SJSA1 (cell line): ENCODE measurements at places on chromosomes 6 and 20. TPM values are rescaled to one million over a fixed set of nuclear protein-coding genes. Genes with fewer than 3 reads are reported as not detected.

DNA sequence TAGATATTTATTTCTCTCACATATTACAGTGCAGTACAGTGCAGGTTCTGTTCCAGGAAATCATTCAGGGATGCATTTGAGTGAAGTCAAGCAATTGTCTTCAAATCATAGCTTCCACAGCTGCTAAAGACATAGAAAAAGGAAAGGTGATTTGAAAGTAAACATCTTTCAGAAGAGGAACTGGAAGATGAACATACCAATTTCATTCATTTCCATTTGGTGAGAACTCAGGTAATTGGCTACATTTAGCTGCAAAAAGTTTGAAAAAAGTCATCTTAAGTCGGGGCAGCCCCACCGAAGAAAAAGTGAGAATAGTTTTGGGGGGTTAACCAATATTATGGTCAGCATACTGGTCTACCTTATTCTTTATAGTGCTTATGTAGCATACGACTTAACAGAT is 61.4 kb upstream of the IL20RA start:
- H3K27me3 ChIP-seq = no peaks in the 10 kb centered on the region
- no peak overlapping the region for H3K27ac ChIP-seq
- H3K4me1 ChIP-seq = no peaks in the 10 kb centered on the region
- H3K4me3 ChIP-seq = no peak overlapping the region
- H3K36me3 ChIP-seq = no peaks in the 10 kb centered on the region

TNXB gene
- total RNA-seq = 0.66 TPM in 1 of 2 replicates, not detected in the other

DNA sequence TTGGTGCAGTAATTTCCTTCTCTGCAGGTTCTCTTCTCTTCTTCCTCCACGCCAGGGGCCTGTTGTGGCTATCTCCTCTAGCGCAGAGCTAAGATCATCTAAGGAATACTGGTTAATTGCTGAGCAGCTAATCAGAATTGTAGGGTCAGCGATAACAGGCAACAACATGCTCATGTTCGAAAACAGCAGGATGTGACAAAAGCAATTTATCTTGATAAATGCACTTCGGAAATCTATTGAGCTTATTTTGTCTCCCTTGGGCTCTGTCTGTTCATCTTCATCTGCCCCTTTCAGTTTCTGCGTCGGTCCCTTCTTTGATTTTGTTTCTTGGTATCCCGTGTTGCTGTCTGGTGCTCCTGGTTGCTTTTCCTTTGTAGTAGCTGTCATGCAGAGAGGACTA is 67.3 kb upstream of the MAP3K7 start:
- no peaks in the 10 kb centered on the region for H3K36me3 ChIP-seq
- H3K4me3 ChIP-seq = no peak overlapping the region
- no peak for DNase-seq

DNA sequence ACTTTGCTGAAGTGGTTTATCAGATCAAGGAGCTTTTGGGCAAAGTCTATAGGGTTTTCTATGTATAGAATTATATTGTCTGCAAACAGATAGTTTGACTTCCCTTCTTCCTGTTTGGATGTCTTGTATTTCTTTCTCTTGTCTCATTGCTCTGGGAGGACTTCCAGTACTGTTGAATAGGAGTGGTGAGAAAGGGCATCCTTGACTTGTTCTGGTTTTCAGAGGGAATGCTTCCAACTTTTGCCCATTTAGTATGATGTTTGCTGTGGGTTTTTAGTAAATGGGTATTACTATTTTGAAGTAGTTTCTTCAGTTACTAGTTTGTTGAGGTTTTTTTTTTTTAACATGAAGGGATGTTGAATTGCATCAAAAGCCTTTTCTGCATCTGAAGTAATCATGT is 36.1 kb downstream of the KCNS1 start:
- H3K4me1 ChIP-seq = peaks cover 47% of the 10 kb centered on the region
- DNase-seq = no peak
- H3K27me3 ChIP-seq = no peaks in the 10 kb centered on the region
- H3K36me3 ChIP-seq = peaks cover 4% of the 10 kb centered on the region; the same call in 1 of the 2 replicates

DNA sequence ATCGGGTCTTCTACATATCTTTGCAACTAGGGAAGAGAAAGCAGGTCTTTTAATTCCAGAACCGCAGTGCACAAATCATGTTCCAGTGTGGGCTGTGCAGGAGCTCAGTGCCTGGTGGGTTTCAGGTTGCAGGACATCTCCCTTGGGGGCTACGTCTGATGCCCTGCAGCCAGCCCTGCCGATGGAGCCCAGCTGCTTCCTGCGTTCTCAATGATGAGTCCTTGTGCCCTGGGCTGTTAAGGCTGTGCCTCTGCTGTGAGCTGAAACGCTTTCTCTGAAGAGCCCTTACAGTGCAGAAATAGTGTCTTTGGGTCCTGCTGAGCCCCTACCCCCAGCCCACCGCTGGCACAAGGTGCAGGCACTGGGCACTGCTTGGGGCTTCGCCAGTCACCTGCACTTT is 192.9 kb downstream of the SYNDIG1 start:
- H3K27ac ChIP-seq = no peak overlapping the region
- no peak overlapping the region for H3K4me3 ChIP-seq
- peaks cover 7% of the 10 kb centered on the region for H3K4me1 ChIP-seq
- DNase-seq = no peak

DNA sequence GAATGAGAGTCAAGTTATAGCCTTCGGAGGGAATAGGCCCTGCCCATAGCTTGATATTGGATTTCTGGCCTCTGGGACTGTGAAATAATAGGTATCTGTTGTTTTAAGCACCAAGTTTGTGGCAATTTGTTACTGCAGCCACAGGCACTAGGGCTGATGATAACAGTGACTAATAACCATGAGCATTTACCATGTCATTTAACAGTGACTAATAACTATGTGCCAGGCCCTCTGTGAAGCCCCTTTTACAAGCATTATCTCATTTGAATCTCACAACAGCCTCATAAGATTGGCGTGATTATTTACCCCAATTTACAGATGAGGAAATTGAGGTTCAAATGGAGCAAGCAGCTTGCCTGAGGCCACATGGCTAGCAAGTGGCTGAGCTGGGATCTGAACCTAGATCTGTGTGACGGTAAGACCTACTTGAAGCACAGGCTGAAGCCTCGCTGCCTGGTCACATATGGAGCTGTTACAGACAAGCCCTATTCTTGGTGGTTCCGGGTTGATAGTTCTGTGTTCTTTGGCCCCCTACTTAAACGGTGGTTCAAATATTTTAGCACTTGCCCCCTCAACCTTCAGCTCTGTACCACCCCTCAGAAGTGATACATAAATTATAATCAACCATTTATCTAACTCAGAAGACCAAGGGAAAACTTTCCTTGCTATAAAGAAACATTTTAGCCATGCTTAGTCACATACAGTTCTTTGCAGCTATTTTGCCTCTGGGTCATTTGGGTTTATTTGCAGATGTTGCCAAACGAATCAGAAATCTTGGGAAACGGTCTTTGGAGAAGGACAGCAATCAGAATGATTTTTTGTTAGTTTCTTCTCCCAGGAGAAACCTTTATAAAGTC is 98.3 kb downstream of the ELOVL5 start:
- peaks cover 10% of the 10 kb centered on the region for H3K4me1 ChIP-seq
- DNase-seq = no peak
- no peaks in the 10 kb centered on the region for H3K27me3 ChIP-seq
- H3K27ac ChIP-seq = no peak overlapping the region

- DNase-seq = no peak
- no peaks in the 10 kb centered on the region for H3K27me3 ChIP-seq
- peak overlapping the region; percentile 93 for H3K4me3 ChIP-seq
- peak overlapping the region; percentile 76; the same call in 1 of the 2 replicates for H3K27ac ChIP-seq
- peaks cover 32% of the 10 kb centered on the region for H3K4me1 ChIP-seq
- H3K36me3 ChIP-seq = peaks cover 32% of the 10 kb centered on the region
Measured at GRCh38 chr6:117481926-117482239, 591 bp upstream of the DCBLD1 start.

GRCh38 chr6:42962096-42962495 is 1.5 kb downstream of the GNMT start:
- no peak overlapping the region for H3K4me3 ChIP-seq
- H3K4me1 ChIP-seq = peaks cover 11% of the 10 kb centered on the region; the same call in 1 of the 2 replicates
- H3K27me3 ChIP-seq = no peaks in the 10 kb centered on the region; the same call in 1 of the 2 replicates
- no peak for DNase-seq
- peaks cover 15% of the 10 kb centered on the region for H3K36me3 ChIP-seq

DNA sequence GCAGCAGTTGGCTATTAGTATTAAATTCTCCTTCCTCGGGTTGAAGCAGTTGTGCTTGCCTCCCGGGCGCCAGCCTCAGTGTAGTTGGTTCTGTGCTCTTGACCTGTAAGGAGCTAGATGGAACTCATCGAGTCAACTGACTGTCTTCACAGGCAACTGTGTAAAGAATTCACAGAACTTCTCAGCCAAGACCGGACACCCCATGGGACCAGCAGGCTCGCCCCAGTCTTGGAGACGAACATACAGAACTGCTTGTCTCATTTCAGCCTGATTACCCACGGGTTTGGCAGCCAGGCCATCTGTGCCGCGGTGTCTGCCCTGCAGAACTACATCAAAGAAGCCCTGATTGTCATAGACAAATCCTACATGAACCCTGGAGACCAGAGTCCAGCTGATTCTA is 8.5 kb downstream of the TFAP2C start:
- H3K27ac ChIP-seq = peak overlapping the region; percentile 74
- peaks cover 11% of the 10 kb centered on the region for H3K27me3 ChIP-seq
- no peak for DNase-seq
- peaks cover 37% of the 10 kb centered on the region for H3K4me1 ChIP-seq

- no peak overlapping the region for H3K27ac ChIP-seq
- no peaks in the 10 kb centered on the region for H3K4me1 ChIP-seq
- no peak overlapping the region for H3K4me3 ChIP-seq
- H3K36me3 ChIP-seq = no peaks in the 10 kb centered on the region
- no peaks in the 10 kb centered on the region; the same call in 1 of the 2 replicates for H3K27me3 ChIP-seq
Measured at GRCh38 chr20:41650231-41650948, 32.2 kb upstream of the CHD6 start.

GRCh38 chr20:10360878-10361277 is 73.1 kb downstream of the MKKS start:
- H3K4me1 ChIP-seq = peaks cover 5% of the 10 kb centered on the region
- H3K36me3 ChIP-seq = no peaks in the 10 kb centered on the region
- H3K27ac ChIP-seq = no peak overlapping the region
- no peaks in the 10 kb centered on the region for H3K27me3 ChIP-seq
- DNase-seq = no peak
- H3K4me3 ChIP-seq = no peak overlapping the region

DNA sequence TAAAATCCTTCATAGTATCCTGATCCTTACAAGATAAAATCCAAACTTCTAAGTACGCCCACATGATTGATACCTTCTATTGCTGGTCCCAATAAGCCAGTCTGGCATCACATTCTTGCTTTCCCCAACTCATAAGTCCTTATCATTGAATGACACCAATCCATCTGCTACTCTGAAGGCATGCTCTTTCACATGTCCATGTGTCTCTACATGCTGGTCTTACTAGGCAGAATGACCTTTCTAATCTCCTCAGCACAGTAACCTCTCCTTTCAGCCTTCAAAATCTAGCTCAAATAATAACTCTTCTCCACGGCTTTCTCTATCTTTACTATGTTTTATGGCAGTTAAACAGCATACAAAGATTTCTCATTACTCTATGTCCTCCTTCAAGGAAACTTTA is 71.1 kb downstream of the ASCC3 start:
- H3K27me3 ChIP-seq = no peaks in the 10 kb centered on the region
- H3K36me3 ChIP-seq = peaks cover 7% of the 10 kb centered on the region
- no peak overlapping the region for H3K27ac ChIP-seq
- DNase-seq = no peak

GRCh38 chr6:168247443-168248147 is 72.0 kb downstream of the DACT2 start:
- H3K27ac ChIP-seq = no peak overlapping the region
- no peak for DNase-seq
- H3K4me3 ChIP-seq = no peak overlapping the region
- no peaks in the 10 kb centered on the region for H3K36me3 ChIP-seq
- peaks cover 21% of the 10 kb centered on the region for H3K27me3 ChIP-seq

GRCh38 chr20:46992640-46993035 is 98.0 kb downstream of the EYA2 start:
- no peak overlapping the region for H3K27ac ChIP-seq
- no peaks in the 10 kb centered on the region for H3K4me1 ChIP-seq
- no peak overlapping the region for H3K4me3 ChIP-seq
- H3K36me3 ChIP-seq = no peaks in the 10 kb centered on the region
- H3K27me3 ChIP-seq = no peaks in the 10 kb centered on the region

GRCh38 chr20:17655286-17655651 is 26.8 kb downstream of the RRBP1 start:
- no peak overlapping the region for H3K4me3 ChIP-seq
- no peaks in the 10 kb centered on the region for H3K27me3 ChIP-seq
- peaks cover 83% of the 10 kb centered on the region for H3K36me3 ChIP-seq
- no peak overlapping the region for H3K27ac ChIP-seq
- peaks cover 10% of the 10 kb centered on the region; the same call in 1 of the 2 replicates for H3K4me1 ChIP-seq
- no peak for DNase-seq

GRCh38 chr6:26056583-26057350 is 30.5 kb upstream of the HFE start:
- peak; percentile 79 for DNase-seq
- H3K27ac ChIP-seq = peak overlapping the region; percentile 91
